Kasumi-1 (cell line): ENCODE measurements at places on chromosomes 1 and 21.
A peak's percentile ranks its signal among the peaks of the same experiment; 100 is the strongest.

DNA sequence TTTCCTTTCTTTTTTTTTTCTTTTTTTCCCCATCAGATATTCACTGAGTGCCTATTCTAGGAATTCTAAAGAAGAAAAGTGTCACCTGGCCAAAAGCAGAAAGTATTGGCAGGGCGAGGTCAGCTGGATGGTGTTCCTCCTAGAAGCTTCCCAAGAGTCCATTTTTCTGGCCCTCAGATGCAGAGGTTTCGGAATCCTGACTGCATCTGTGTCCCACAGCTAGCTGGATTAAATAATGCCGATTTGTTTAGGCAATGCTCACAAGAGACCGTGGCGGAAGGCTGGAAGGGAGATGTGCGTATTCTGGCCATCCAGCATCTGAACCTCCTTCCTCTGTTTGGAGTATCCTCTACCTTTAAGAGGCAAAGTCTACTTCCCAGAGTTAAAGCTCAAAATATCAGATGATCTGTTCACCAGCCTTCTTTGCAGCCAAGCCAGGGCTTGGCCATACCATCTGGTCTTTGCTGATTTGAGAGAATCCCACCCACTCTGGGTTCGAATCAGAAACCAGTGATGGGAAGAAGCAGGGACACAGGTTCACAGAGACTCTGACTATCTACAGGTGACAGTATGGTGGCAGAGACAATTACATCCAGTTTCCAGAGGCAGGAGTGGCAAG, 5.4 kb upstream of the TENT5C start:
- DNase-seq: no peak

- DNase-seq: no peak
Measured at GRCh38 chr1:217895841-217896240, 264.7 kb downstream of the SPATA17 start.

GRCh38 chr1:109385417-109385816, 12.3 kb downstream of the SORT1 start:
- DNase-seq: no peak

DNA sequence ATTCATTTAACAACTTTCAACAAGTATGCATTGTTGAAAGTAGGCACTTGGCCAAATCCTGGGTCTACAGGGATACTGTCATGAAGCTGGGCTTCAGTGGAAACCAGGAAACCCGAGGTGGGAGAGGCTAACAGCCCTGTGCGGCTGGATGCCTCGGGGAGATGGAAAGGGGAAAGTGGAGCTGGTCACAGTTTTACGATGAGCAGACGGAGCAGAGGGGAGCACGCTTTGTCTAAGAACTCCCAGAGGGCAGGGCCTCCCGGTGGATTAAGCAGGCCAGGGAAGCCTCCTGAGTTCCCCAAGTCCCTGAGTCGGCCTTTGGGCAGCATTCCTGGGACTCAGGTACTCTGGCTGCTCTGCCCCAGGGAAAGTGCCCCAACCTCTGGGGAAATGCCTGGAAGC, 23.8 kb downstream of the STUM start:
- DNase-seq: no peak

DNA sequence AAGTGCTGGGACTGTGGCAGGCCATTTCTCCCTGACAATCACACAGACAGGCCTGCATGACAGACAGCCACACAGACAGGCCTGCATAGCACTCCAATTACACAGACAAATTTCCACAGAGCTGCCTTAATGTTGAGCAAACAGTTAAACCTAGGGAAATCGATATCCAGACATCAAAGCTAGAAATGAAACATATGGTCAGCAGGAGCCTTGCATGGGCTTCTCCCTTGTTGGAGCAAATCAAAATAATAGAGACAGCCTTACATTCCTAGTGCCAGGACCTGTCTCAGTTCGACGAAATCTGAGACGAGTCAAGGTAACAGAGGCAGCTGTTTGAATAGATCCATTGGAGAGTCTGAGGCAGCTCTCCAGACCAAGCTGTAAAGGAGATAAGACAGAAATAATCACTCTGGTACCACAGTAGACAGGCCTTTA, 42.4 kb downstream of the OLFML3 start:
- DNase-seq: no peak

DNA sequence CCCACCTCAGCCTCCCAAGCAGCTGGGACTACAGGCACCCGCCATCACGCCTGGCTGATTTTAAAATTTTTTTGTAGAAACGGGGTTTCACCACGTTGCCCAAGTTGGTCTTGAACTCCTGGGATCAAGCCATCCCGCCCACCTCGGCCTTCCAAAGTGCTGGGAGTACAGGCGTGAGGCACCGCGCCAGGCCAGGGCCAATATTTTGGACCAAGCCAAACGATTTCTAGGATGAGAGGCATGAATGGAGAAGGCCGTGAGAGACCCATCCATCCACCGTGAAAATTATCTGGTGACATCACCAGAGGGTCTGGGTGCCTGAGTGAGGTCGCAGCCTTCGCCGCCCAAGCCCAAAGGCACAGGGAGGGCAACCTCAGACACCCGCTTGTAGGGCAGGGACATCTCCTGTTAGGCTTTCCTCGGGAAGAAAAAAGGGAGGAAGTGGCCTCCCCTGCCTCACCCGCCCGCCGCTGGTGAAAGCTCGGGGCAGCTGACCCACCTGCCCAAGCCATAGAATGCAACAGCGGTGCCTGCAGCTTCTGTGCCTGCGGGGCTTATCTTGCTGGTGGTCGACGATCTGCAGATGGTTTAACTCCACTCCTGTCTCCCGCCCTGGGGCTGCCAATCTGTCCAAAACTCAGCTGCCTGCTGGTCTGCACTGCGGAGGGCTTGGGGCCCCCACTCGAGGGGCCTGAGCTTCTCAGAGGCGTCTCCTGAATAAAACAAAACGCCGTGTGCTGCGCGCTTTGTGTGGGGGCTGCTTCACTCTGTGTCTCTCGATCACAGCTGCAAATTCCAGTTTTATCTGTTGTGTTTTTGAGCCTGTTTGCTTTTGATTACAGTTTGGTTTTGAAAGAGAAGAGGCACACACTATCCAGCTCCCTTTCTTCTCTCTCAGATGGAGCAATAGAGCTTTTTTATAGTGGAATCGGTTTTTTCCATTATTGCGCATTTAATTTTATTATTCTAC, 85.8 kb downstream of the MRPS6 start:
- DNase-seq: no peak

DNA sequence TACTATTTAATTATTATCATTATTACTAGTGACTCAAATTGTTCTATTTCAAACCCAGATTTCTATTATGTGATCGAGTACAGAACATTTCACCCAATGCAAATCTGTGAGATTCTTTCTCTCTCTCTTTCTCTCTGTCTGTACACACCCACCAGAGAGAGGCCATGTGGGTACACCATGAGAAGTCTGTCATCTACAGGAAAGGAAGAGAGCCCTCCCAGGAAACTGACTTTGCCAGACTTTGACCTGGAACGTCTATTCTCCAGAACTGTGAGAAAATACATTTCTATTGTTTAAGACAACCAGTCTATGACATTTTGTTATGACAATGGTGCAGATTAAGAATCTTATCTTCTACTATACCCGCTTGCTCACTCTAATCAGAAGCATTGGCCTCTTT, 1091.6 kb downstream of the TTLL7 start:
- DNase-seq: no peak

- no peak for DNase-seq
Measured at GRCh38 chr1:241310451-241310850, 46.6 kb downstream of the RGS7 start.

- no peak for DNase-seq
Measured at GRCh38 chr1:75643460-75643859, 32.5 kb upstream of the SLC44A5 start.

DNA sequence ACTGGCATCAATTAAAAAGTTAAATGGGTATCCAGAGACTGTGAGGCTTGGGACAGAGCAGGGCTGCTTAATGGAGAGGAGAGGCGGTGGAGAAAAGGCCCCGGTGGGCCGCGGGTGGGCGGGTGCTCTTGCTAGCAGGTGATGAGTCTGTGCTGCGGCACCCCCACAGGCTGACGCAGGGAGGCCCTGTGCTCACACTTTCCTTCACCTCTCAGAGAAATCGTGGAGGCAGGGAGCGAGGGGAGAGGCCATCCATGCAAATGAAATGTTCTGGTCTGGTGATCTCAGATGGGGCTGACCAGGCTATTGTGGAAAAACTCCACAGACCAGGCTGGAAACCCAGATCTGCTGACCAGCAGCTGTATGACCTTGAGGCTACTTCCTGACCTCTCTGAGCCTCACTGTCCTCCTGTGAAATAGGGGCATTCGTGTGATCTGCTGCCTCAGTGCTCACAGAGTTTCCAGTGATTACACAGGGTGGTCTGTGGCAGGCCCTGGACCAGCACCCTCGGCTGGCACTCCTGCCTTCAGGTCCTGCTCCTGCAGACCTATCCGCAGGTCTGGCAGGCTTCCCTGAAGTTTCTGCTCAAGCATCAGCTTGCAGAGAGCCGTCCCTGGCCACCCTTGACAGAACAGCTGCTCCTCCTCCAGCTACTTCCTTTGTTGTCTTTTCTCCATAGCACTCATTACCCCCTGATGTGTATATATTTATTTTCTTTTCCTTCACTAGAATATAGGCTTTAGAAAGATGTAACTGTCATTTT, 89.2 kb downstream of the BEND5 start:
- DNase-seq: no peak

DNA sequence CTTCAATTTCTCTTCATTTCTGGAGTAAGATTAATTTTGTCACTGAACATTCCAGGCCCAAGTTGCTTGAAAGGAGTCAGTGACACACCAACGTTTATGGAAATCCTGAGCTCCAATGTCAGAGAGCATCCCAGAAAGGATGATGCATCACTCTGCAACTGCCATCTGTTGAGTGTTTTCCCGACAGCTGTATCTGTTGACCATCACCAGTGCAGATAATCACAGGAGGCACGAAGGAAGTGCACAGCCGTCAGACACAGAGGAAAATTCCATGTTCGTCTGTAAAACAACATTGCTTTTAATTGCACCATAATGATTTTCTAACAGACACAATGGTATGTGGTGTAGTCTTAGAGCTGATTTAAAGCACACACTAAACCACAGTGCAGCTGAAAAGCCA, 376.7 kb upstream of the ADGRL2 start:
- DNase-seq: no peak

DNA sequence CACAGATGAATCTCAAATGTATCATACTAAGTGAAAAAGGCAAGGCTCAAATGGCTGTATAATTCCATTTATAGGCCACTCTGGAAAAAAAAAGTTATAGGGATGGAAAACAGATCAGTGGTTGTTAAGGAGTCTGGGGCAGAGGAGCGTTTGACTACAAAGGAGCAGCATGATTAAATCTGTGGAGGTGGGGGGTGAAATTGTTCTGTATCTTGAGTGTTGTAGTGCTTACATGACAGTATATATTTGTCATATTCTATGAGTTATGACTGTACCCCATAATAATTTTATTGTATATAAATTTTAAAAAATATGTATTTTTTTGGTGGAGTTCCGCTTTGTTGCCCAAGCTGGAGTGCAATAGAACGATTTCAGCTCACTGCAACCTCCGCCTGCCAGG, 10.3 kb downstream of the TAF12 start:
- DNase-seq: no peak

- peak; percentile 21 for DNase-seq
Measured at GRCh38 chr1:58251430-58252073, 295.0 kb downstream of the OMA1 start.

GRCh38 chr1:154607106-154607608, 829 bp downstream of the ADAR start:
- peak; percentile 28 for DNase-seq

DNA sequence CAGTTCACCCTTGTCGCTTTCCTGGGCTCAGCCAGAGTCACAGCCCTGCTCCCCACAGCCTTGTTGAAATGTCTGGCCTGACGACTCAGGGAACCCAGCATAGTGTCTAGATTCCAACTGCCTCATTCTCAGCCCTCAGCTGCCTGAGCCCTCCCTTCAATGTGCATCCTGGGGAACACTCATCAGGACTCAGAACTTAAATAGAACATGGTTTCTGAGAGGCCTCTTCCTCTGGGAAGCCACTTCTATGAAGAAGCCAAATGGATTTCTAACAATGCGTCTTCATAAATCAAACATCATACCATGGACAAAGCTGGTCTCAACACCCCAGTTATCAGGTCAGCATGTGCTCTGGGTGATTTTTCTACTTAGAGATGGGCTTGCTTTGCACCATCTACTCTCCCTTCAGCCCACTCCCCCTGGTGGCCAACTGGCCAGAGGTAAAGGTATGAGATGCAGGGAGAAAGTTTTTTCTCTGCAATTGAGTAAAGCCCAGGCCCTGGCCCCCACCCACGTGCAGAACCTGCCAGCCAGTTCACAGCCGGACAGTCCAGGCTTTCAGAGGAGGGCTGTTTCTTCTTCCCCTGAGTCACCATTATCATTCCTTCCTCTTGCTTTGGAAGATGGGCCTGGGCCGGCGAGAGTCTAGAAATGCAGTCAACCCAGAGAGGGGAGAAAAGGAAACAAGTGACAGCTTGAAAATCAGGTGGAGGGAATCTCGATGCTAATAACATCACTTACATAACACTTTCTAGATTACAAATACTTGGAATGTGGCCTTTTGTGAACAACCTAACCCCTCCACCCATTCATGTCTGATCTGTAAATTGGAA, 32.1 kb downstream of the CD244 start:
- peak; percentile 31 for DNase-seq

DNA sequence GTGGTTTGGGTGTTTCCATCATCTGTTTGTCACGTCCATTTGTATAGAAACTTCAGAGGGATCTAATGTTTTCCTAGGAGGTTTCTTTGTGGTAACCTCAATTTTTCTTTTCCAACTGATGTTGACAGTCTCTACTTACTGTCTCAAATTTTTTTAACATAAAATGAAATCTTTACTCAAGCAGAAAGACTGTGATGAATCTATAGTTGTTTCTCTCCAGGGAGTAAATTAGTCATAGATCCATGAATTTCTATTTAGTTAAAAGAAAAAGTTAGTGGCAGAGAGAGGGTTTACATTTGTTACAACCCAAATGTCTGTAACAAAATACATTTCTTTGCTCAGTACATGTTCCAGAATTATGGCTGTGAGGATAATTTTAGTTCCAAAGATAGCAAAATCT, 161.6 kb downstream of the DISP1 start:
- no peak for DNase-seq

GRCh38 chr1:202207292-202207691, 13.7 kb downstream of the LGR6 start:
- DNase-seq: no peak

- DNase-seq: peak; percentile 24
Measured at GRCh38 chr1:46301808-46302640, 1.4 kb downstream of the LRRC41 start.

- no peak for DNase-seq
Measured at GRCh38 chr1:113074237-113074636, 1.2 kb downstream of the LRIG2 start.
